ENCODE measurements at places on chromosomes 6 and 20.

DNA sequence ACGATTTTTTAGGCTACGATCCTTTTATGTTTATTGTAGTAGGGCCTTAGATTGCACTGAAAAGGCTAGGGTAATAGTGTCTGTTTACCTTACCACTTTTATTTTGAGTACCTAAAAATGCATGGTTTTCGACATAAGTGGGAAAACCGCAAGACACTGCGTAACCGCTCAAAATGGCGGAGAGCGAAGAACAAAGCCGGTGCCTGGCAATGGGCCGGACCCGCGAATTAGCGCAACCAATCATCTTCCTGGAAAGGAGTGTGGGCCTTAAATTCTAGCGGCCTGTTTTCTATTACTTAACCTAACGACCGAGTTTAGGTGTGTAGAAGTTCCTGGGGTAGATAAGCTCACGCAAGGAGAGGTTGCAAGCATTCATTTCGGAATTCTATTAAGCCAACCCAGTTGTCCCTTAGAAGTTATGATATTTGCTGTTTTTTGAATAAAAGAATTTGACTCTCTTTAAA is 118.0 kb downstream of the HFE start:
- peak; percentile 93 for DNase-seq

GRCh38 chr6:32799740-32800139 is 17.1 kb downstream of the HLA-DOB start:
- no peak for DNase-seq

GRCh38 chr20:14918976-14919375 is 581.6 kb upstream of the FLRT3 start:
- peak; percentile 31 for DNase-seq

GRCh38 chr6:90266905-90267621 is 29.6 kb downstream of the BACH2 start:
- no peak for DNase-seq
